ENCODE measurements at places on chromosomes 16 and 17.

GRCh38 chr17:64205804-64206203 lies 57.3 kb downstream of the TEX2 start:
- no peak for DNase-seq

DNA sequence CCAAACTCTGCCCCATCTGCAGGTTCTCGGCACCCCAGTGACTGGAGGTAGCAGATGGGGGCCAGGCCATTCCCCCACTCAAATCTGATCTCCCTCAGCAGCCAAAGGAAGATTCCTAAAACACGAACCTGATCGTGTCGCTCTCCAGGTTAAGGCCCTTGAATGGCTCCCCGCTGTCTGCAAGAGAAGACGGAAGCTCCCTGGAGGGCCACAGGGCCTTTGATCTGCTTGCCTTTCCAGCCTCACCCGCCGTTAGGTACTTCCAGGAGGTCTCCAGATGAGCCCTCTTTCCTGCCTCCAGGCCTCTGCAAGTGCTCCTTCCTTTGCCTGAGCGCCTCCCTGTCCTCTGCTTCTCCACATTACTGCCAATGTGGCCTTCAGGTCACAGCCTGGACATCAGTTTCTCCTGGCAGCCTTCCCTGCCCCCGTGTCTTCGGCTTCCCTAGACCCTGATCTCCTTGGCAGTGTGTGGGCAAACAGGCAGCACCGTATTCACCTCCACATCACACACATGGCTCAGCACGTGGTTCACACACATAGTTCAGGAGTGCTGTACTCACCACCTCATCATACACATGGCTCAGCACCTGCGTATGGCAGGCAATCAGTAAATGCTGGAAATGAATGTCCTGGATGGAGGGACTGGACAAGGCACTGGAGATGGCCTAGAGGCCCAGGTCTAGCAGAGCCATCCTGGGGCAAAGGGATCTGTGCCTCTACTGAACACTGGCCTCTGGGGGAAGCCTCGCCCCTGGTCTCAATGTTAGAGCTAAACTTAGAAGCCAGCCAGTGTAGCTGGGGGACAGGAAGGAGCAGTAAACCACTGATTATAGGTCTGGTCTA lies 26.4 kb upstream of the MRPS23 start:
- DNase-seq = no peak

DNA sequence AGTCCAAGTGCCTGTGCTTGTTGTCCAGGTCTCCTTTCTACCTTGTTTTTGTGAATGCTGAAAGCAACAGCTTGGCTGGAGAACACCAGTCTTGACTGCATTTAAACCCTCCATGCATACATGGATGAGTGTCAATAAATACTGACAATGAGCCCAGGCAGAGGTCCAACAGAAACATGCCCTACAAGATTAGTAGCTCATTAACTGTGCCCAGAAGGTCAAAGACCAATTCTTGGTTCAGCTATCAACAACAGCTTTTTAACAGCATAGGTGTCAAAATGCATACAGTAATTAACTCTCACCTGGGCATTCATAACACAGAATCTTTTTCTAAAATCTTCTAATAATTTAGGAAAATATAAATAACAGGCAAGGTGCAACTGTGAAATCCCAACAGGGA lies 63.2 kb downstream of the N4BP1 start:
- no peak for DNase-seq

GRCh38 chr17:7204336-7204735 lies 15.3 kb downstream of the DLG4 start:
- DNase-seq = no peak

DNA sequence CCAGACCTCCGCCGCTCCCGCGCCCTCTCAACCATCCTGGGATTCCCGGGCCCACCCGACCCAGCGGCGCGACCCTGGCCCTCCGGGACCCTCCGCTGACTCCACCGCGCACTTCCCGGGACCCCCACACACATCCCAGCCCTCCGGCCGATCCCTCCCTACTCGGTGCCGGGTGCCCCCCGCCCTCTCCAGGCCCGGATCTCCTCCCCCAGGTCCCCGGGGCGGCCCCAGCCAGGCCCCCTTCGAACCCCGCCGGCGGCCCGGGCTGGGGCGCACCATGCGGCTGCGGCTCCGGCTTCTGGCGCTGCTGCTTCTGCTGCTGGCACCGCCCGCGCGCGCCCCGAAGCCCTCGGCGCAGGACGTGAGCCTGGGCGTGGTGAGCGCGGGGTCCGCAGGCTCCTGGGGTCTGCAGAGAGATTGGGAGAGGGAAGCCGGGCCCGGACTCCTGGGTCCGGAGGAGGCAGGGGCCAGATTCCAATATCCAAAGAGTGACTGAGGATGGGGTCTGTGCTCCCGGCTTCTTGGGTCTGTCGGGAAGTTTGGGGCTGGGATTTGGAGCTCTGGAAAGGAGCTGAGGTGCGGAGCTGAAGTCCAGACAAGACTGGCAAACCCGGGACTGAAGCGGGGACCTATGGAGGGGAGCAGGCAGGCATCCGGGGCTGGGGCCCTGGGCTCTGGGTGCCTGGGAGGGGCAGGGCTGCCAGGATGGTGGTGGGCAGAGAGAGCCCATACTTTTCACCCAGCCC lies 453 bp downstream of the MMP25 start:
- no peak for DNase-seq

DNA sequence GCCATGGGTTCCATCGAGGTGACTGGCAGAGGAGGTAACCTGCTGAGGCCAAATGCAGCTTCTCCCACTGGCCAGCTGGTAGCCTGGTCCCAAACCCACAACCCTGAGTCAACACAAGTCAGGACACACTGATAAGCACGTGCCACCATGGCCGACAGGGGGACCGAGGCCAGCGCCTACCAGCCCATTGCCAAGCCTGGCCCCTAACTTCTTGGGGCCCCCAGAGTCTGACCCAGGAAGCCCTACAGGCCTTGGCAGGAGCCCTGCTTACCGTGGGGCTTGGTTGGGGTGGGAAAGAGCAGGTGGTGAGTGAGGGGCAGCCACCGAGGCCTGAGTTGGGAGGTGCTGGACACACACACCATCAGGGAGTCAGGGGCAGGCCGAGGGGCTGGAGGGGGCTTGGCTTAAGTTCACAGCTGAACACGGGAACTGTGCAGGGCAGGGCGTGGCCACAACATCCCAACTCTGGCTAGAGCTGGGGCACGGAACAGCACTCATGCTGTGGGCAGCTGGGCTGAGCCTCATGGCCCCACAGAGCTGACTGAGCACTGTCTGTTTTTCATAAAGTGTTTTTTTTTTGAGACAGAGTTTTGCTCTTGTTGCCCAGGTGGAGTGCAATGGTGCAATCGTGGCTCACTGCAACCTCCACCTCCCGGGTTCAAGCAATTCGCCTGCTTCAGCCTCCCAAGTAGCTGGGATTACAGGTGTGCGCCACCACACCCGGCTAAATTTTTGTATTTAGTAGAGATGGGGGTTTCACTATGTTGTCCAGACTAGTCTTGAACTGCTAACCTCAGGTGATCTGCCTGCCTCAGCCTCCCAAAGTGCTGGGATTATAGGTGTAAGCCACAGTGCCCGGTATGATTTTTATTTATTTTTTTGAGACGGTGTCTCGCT lies 5.5 kb downstream of the MRPL28 start:
- DNase-seq = no peak

GRCh38 chr16:89923640-89924296 lies 626 bp downstream of the TUBB3 start:
- no peak for DNase-seq

- no peak for DNase-seq
These were observed 4.3 kb downstream of the TRAF4 start for GRCh38 chr17:28747801-28748750.

DNA sequence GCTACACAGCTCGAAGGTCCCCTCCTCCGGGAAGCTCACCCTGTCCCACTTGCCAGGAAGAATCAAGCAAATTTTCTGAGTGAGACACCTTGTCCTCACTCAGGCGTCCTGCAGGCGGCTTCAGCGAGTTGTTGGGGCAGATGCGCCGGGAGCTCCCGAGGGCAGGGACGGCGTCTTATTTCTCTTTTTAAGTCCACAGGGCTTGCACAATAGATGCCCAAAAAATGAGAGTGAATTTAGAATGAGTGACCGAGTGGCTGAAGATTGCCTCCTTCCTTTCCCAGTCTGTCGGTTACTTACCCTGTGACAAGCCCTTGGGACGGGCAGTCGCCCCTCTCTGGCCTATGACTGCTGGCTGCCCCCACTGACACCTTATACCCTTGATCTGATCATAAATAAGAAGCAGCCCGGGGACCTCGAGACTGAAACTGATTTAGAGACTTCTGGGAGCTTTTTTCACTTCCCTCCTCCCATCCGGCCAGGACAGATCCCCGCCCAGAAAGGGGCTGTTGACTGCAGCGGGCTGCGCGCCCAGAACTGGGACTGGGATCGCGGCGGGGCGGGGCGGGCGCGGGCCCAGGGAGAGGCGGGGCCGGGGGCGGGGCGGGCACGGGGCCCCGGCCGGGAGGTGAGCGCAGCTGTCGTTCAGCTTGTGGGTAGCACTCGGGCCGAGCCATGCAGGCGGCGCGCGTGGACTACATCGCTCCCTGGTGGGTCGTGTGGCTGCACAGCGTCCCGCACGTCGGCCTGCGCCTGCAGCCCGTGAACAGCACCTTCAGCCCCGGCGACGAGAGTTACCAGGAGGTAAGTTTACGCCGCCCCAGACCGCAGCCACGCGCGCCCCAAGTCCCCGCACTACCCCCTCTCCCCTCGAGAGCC lies at the start of gene TTYH2:
Gene TTYH2 (plus strand): TSS at position 659 of the 879 bp plus-strand sequence. CDS start 17 bp downstream, at position 676.
- peak; percentile 30 for DNase-seq

- DNase-seq = no peak
These were observed 136.6 kb downstream of the RPTOR start for GRCh38 chr17:80681215-80681614.

DNA sequence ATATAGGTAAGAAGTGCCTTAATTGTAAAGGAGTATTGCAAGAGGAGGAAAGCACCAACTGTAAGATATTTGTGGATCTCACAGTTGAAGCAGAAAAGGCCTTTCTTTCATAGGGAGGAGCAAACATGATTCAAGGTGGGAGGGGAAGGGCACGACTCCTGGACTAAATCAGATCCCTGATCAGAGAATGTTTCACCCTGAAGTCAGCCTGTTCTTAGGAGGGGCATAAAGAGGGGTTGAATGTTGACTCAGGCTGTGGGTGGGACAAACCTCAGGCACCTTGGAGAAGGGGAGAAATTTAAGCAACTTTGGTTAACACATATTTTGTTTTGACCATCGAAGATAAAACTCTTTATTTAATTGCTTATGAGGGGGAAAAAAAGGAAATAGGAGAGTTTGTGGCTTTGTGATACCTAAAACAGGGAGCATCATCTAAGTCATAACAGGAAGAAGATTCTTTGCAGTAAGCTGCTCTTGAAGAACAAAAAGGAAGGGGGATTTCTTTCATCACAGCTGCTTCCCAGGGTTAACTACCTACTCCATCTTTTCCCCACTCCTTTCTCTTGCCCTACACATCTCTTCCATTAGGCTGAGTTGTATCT lies 158.6 kb upstream of the ZNF267 start:
- no peak for DNase-seq

- no peak for DNase-seq
These were observed 28.8 kb upstream of the XYLT2 start for GRCh38 chr17:50317121-50317520.
